GM23248 (cell line): ENCODE measurements at places on chromosomes 6 and 20. TPM values are rescaled to one million over a fixed set of nuclear protein-coding genes. Genes with fewer than 3 reads are reported as not detected.
A peak's percentile ranks its signal among the peaks of the same experiment; 100 is the strongest.

Gene TTK
- 12.0 and 16.7 TPM in 2 replicates for total RNA-seq

DNA sequence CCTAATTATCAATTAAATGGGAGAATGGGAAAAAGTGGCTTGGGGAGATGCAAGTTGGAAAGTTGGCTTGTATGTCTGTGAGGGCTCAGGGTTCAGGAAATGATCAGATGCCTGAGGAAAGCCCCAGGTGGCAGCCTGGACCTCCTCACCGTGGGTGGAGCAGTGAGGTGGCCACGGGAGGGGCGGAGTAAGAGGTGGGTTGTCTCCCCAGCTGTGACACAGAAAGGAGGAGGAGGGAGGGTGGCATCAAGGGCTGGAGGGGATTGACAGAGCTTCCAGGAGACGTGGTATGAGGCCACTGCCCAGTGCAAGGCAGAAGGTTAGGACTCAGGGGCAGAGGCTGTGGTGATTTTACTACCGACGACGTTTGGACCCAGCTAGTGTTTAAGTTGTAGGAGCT lies 672.2 kb downstream of the PRKN start:
- DNase-seq = no peak

GRCh38 chr20:19725814-19726525 lies 32.1 kb upstream of the RIN2 start:
- DNase-seq = peak; percentile 60

Gene CPNE5
- total RNA-seq = 0.63 TPM in 1 of 2 replicates, not detected in the other

- no peak for DNase-seq
These were observed 62.9 kb upstream of the KCNG1 start for GRCh38 chr20:51085769-51086168.

GRCh38 chr20:24780674-24781417 lies 168.2 kb upstream of the CST7 start:
- no peak for DNase-seq

DNA sequence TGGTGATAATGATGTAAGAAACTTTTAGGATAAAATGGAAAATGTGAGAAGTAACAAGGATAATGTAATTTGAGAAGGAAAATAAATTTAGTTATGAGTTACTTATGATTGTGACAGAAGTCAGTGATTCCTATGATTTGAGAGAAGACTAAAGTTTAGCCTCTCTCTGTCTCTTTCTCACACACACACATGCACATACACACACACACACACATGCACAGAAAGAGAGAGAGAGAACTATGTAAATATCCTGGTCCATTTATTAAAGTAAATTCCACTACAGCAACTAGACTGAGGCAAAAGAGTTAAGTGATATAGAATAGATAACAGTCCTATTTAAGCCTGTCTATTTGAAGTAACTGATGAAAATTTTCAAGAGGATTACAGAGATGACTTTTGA lies 375.2 kb downstream of the CD109 start:
- no peak for DNase-seq

DNA sequence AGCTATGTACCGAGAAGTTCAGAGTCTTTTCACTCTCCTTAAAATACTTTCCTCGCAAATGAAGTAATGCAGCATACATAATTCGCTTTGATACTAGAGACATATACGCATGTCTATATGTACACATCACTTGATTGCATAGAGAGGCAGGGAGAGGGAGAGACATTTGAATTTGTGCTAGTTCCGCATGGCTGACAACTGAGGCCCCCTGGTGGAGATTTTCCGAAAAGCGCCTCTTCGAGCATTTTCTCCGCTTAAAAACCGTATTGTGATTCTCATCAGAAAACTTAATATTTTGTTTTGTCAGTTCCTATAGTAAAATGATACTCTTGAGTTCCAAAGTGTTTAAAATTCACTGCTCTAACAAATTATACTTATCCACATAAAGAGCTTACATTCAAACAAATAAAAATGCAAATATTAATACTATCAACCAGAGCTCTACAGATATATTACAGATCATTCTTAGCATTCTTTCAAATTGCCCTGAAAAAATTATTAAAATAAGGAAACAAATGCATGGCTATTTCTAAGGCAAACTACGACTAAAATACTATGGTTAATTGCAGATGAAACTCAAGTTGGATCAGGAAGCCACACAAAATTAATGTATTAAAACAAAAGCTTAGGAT lies 637 bp downstream of the MYLK4 start:
- DNase-seq = peak; percentile 61

GRCh38 chr6:157688275-157688959 lies 134.6 kb upstream of the SNX9 start:
- no peak for DNase-seq

Gene XKR7
- total RNA-seq = not detected in 2 replicates

DNA sequence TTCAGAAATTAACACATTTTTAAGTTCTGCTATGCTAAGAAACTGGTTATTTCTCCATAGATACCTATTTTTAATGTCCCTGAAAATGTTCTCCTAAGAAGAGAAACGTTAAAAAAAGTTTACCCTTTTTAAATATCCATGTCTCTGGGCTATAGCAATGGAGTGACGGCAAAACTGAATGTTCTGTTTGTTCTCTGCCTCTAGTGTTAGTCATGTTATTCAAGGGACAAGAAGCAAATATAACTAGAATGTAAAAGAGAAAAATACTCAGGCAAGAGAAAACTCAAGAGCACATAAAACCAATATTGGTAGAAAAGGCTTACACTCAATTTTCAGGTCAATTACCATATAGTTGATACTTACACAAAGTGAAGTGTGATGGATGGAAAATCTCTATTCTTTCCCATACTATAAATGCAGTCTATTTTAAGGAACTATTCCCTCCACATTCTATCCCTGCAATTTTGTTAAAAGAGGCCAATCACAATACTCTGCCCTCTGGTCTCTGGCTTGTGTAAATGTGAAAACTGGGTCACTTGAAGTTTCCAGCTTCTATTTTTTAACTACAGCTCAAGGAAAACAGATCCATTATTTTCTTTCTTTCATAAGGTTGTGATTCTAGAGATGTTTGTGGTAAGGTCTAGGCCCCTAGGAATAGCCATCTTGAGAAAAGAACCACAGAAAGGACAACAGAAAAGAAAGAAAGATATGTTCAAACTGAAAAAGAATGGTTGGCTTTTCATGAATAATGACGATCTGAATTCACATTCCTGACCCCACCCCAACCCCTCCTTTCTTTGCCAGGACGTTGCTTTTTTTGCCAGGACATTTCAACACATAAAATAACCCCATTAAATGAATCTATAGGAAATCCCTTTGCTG lies 200.3 kb upstream of the FAM83B start:
- no peak for DNase-seq

Gene CBLN4
- total RNA-seq = not detected in 2 replicates

DNA sequence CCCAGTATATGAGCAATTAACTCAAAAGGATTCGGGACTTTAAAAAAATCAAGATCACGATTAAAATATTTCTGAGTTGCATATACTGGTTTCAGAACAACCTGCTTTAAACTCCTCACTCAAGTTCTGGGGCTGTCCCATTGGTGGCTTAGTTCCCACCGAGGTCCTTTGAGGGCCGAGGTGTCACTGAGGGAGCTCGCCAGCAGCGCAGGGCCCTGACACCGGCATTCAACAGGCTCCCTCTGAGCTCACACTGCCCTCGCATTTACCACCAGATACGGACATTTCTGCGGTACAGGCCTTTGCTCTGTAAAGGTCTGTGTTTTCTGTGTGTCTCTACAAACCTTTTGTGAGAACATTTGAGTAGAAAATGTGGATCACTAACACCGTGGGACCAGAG lies 24.4 kb upstream of the BNIP5 start:
- no peak for DNase-seq

Gene TEAD3
- 10.5 and 12.0 TPM in 2 replicates for total RNA-seq

DNA sequence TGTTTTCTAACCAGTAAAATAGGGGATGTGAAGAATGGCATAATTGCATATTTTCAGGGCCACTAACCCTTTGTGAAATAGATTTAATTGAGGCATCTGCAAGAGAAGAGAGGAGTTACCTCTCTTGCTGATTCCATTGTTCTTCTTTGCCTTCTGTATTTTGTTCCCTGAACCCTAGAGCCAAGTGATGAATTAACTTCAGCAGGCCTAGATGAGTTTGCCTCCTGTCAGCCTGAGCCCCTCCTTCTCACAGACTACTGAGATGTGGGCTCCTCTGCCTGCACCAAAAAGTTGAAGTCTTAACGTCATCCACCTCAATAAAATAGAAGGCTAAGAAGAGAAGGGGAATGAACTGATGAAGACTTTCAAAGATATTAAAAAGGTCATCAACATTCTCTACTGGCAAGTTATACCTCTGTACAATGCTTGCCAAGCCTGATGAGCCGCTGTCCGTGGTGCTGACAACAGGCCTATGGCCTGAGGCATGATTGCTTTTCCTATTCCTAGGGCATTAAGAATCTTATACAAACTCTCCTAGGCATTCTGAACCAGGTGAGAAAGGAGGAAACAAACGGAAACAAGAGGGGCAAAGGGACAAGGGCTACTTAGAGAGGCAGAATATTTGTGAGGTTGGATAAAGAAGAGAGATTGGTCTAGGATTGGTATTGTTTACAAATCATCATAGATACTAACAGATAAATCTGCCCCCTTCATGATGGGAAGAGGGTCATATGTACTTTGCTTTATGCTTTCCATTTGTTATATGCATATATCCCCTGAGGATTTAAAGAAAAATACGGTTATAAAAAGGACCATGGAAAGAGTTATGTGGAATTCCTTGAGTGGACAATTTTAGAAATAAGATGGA lies 46.8 kb downstream of the CD24 start:
- DNase-seq = peak; percentile 48

- DNase-seq = no peak
These were observed 41.1 kb upstream of the SPACA1 start for GRCh38 chr6:88006557-88006956.

Gene NR2E1
- total RNA-seq = not detected in 2 replicates

DNA sequence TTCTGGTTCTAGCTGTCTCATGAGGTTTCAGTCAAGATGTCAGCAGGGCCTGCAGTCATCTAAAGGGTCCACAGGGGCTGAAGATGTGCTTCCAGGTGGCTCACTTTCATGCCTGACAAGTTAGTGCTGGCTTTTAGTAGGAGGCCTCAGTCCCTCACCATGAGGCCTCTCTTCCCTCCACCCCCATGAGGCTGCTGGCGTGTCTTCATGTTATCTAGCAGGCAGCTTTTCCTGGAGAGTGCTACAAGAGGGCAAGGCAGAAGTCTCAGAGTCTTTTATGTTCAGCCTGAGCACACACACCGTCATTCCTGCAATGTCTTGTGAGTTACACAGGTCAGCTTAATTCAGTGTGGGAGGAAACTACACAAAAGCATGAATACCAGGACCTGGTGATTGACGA lies 769.9 kb downstream of the HDGFL1 start:
- no peak for DNase-seq

GRCh38 chr6:148085631-148086331 lies 256.9 kb upstream of the SASH1 start:
- DNase-seq = no peak

Gene HLA-DMB
- total RNA-seq = not detected in 2 replicates

DNA sequence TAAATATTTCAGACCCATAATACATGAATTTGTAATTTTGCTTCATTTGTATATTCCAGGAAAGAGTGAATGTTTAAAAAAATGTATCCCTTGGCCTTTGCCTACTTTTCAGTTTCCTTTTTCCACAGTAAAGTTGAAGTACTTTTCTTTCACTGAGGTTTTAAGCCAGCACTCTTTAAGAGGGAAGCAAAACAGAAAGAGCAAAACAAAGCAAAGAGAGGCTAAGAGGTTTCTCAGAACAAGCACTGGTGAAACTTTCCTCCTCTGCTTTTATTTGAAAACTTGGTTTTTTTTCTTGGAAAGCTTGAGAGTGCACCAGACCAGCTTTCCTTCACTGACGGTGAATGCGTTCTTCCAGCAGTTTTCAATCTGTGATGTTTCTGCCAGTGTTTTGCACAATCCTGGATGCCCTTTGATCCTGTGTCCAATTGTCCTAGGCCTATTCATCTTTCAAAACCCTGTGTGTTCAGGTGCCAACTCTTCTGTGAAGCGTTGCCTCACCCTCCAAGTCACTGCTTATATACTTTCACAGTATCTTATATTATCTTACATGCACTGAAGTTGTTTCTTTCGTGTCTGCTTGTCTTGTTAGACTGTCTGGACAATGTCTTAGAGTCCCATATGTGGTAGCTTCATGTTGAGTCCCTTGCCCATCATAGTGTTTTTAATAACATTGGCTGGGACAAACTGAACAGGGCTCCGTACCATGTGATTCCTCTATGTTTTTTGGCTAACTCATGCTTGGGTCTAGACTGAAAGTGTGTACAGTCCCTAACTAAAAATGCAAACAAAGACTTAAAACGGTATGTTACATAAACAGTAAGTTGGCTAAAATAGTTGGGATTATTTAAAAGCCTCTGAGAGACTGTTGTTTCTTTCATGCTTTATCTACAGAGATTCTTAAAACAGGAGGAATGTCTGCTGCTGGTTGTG lies 1.9 kb downstream of the RNF217 start:
- DNase-seq = peak; percentile 57

DNA sequence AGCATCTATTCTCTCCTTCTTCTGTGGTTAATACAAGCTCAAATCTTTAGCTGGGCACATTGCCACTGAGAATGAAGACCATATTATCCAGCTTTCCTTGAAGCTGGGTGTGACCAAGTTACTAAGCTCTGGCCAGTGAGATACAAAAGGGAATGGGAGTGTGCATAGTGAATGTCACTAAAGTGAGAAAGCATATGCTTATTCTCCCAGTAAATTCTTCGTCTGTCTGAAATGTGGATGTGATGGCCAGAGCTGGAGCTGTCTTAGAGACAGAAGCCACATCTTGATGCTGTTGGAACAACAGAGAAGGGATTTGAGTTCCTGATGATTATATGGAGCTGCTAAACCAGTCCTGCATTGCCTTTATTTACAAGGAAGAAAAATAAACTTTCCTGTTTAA lies 60.1 kb downstream of the SESN1 start:
- peak; percentile 18 for DNase-seq

DNA sequence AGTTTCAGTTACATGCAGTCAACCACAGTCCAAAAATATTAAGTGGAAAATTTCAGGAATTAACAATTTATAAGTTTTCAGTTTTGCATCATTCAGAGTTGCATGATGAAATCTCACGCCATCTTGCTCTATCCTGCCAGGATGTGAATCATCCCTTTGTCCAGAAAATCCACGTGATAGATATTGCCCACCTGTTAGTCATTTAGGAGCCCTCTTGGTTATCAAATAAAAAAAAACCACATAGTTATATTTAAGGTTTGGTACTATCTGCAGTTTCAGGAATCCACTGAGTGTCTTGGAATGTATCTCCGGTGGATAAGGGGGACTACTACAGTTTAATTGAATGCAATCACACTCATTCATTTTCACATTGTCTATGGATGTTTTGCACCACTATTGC lies 1249.0 kb upstream of the CITED2 start:
- DNase-seq = peak; percentile 70

Gene ASF1A
- 15.3 and 15.5 TPM in 2 replicates for total RNA-seq

DNA sequence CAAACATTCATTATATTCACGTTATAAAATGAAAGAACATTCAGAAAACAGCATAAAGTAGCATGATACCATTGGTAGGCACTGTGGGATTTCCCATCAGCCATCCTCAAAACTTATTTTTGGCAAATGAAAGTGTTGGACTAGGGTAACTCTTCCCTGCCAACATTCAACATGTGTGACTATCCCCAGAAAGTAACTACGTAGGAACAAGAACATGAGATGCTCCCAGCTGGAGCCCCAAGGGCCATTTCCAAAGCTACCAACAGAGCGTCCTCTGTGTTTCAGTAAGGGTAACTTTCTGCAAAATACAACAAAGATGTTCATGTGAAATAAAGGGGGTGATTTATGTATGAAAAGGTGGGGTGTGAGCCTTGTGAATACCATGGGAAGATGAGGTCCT lies 28.4 kb upstream of the PTPN1 start:
- DNase-seq = no peak

Gene CNPY3
- 41.4 and 45.1 TPM in 2 replicates for total RNA-seq
